ENCODE measurements at places on chromosomes 1 and 21. TPM values are rescaled to one million over a fixed set of nuclear protein-coding genes. Genes with fewer than 3 reads are reported as not detected.

- no peak for DNase-seq
These were observed 15.2 kb downstream of the DOP1B start for GRCh38 chr21:36171741-36172331.

DNA sequence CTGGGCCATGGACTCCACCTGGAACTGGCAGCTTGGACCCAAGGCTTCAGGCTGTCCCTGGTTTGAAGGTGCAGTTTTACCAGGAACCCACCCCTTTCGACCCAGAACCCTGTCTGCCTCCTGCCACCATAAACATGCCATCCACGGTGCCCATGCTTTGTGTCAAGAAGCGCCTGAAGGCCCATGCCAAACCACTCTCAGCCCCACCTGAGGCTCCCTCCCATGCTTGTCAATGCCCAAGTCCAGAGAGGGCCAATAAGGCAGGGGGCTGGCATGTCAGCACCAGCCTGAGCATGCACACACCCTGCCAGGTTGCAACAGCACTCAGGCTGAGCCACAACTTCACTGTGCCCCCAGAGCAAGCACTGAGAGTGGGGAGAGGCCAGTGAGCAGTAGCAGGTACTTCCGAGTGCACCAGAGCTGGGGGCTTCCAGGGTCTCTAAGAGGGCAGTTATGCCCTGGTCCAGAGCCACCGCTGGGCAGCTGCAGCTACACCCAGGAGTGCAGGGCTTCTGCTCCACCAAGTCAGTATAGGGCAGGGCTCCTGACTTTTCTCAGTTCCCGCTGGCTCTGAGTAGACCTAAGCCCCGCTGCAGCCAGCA, 1256.0 kb downstream of the AMY1C start:
- DNase-seq: no peak

The NIBAN1 gene
- total RNA-seq: 28.2 TPM

GRCh38 chr21:45108808-45109781, 34.7 kb downstream of the ADARB1 start:
- no peak for DNase-seq

GRCh38 chr1:53143527-53143926, 1.1 kb upstream of the SLC1A7 start:
- DNase-seq: no peak

DNA sequence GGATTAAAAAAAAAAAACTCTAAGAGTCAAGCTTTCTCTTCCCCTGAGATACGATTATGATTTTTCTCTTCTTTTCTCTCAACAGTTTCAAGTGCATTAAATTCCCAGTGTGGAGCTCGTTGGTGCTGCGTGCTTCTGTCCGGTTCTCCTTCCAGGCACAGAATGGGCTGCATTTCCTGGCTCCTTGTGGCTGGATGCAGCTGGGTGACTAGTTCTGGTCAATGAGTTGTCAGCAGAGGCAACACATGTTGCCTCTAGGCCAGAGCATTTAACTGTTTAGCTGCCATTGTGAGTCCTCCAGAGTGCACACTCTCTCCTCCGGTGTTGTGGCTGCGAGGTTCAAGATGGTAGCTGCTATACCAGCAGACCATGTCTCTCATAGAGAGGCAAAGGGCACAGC, 312.9 kb downstream of the RRAGC start:
- DNase-seq: no peak

GRCh38 chr1:90835661-90836344, 118.7 kb upstream of the BARHL2 start:
- no peak for DNase-seq

DNA sequence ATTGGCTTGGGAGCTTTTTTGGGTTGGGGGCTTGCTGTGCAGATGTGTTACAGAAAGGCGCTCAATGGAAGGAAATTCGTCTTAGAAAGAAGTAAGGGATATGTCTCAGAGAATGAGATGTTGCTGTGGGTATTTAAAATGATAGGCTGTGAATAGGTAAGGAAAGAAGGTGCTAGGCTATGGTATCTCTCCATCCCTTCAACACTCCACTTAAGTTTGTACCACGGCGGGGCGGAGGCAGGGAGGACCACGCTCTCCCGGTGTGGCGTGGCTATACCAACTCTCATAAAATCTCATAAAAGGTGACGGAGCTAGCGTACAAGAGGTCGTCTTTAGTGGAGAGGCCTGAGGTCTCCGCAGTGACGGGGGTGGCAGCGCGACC, 305 bp upstream of the RPS6KC1 start:
- no peak for DNase-seq

DNA sequence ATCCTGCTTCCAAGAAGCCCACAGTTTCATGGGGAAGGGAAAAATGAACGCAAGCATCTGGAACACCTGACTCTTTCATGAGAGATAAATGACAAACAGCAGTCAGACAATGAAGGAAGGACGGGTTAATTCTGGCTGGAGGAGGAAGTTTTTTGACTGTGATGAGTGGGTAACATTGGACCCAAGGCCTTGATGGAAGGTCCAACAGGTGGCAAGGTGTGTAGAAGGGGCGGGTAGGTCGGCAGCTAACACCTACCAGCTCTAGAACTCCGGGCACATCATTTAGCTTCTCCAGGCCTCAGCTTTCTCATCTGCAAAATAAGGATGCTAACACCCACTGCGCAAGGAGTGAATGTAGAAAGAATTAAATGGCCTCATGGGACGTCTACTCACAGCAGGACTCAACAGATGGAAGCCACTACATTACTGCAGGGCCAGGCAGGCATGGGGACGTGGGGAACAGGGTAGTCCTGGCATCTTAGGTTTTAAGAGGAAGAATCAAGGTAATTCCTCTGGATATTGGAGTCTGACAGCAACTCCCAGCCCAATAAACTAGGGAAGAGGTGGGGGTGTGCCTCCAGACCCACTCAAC, 12.9 kb downstream of the GLIS1 start:
- DNase-seq: no peak

DNA sequence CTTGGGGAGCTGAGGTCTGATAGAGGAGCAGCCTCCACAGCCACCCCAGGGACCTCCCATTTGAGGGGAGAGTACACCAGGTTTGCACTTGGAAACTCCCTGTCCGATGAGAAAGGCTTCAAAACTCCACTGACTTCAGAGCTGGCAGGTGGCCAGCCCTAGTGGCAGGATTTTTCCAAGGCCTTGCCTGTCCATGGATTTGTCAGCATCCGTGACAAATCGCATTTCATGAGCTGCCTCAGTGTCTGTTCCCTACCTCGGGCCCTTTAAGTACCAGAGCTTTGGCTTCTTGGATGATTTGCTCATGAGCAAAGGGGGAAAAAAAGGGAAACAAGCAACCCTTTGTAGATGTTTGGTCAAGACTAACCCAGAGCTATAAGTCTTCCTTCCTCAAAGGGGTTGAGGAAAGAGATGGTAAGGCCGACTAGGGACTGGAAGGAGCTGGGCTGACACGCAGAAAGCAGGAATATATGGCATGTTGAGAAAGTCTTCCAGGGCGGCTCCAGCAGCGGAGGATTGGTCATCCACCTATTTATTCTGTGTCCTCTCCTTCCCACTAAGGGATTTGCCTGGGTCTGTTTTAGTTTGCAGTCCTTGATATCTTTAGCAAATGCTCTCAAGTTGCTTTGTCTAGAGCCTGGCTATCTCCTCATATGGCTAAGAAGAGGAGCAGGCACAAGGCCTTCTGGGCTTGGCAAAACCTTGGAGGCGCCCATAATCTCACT, 2.7 kb upstream of the HSPG2 start:
- peak; percentile 99 for DNase-seq

The PGLYRP4 gene
- total RNA-seq: 0.27 TPM

Measured in foreskin keratinocyte (primary cell).